ENCODE measurements at places on chromosomes 13 and 19. TPM values are rescaled to one million over a fixed set of nuclear protein-coding genes. Genes with fewer than 3 reads are reported as not detected.

The ACER1 gene
- not detected for total RNA-seq

The CABP5 gene
- not detected for total RNA-seq

The GSX1 gene
- total RNA-seq, result not detected

The ZNF556 gene
- not detected for total RNA-seq

The SSBP4 gene
- total RNA-seq, result 69.8 TPM

The ZFP14 gene
- 1.8 TPM for total RNA-seq

The ZNF573 gene
- total RNA-seq, result 6.6 TPM

The NLRP7 gene
- not detected for total RNA-seq

The ONECUT3 gene
- not detected for total RNA-seq

The ANGPTL4 gene
- 21.7 TPM for total RNA-seq
